ENCODE measurements at places on chromosomes 3 and 15. TPM values are rescaled to one million over a fixed set of nuclear protein-coding genes. Genes with fewer than 3 reads are reported as not detected.

PPP1R14D gene
- total RNA-seq: not detected

IREB2 gene
- total RNA-seq: 121 TPM

MEGF11 gene
- not detected for total RNA-seq

DNA sequence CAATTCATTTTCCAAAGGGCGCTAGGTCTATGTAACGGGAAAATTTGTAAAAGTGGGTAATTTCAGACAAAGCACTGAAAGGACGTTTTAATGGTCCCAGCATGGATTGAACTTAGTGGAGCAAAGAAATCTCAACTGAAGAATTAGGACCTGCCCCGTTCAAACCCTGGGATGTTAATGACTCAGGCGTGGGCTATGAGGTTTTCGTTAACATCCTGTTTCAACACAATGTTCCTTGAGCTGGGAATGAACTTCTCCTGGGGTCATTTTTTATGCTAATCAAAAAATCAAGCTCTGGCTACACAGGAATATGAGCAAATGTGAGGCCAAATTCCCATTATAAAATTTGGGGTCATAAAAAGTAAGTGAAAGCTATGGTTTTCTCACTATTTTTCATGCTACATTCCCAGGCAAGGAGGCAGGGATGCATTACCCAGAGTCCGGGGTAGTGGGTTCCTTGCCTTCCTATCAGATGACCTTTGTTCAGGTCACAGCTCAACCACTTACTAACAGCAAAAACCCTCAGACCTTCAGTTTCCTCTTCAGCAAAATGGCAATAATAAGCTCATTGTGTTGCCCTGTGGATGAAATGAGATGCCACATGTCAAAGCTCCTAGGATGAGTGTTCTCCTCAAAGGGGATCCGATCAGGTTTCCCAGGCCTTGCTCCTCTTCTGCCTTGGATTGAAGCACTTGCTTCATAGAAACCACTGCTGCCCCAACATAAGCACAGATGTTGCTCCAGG, 271.4 kb downstream of the ARRDC4 start:
- no peak for DNase-seq

DNA sequence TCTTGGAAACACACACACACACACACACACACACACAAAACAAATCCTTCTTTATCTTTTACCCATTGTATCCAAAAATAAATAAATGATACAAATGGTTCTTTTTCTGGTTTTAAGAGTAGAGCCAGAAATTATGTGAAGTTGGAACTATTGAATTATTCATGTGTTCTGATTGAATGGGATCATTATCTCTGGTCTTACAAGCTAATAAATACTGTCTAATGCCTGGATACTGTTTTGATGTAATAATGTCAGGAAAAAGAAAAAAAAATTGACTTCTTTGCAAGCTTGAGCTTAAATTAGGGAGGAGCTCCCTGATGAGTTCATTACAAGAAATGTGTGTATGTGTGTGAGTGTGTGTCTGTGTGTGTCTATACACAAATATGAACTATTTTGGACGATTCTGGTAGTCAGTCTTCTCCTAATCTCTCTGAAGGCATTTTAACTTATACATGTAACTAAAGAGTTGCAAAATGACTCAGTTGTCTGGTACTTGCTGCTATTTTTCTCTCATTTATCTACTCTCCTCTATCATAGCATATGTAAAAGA, 507.2 kb upstream of the AGTR1 start:
- DNase-seq: no peak

DNA sequence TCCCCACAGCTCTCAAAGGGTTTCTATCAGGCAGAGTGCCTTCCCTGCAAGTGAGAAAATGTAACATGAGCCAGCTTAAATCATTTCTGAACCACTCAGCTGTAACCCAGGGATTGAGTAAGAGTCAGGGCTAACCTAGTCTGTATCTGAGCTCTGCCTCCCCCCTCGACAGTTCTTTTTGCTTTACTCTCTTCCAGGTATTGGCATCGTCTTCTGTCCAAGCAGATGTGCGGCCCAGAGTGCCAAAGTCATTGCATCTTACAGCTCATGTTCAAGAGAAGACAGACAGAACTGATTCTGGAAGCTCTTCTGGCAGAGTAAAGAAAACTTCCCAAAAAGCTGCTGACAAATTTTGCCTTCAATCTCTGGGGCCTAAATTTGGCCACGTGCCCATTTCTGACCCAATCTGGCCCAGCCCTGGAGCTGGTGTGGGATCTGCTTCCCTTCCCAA, 74.8 kb downstream of the ABHD5 start:
- DNase-seq: no peak

GRCh38 chr3:132405609-132406299, 11.5 kb upstream of the DNAJC13 start:
- DNase-seq: no peak

DNA sequence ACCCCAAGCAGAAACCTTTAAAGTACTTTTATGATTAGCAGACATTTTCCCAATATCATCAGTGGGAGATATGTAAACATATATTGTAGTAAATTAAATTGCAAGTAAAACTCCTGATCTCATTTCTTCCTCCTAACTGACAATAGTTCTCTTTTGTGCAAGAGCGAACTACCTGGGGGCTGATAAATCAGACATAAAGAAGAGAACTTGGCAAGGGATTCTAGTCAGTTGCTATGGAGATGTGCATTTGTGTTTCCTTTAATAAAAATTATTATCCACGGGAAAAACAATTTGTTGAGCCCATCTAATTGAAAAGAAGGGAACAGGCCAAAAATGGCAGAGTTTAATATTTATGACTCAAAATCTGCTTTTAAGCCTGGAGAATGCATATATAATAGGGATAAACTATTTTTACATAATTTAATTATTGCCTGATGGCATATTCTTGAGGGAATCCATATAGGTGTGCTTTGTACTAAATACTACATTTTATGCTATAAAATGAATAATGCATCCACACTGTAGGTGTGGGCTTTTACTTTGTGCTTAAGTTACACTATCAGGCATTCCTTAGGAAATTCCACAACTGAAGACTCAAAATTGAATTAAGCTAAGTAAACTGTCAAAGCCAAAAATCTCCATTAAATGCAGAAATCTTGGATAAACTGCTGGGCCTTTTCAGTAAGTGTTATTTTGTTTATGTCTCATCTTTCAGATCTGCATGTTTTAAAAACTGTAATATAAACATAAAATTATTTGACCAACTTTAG, 258.1 kb downstream of the ERC2 start:
- DNase-seq: no peak

GRCh38 chr3:61182662-61183061, 68.6 kb downstream of the FHIT start:
- DNase-seq: no peak

GRCh38 chr3:133277813-133278212, 122.0 kb upstream of the BFSP2 start:
- no peak for DNase-seq

GRCh38 chr3:4963669-4964570, 15.3 kb upstream of the BHLHE40 start:
- no peak for DNase-seq

DNA sequence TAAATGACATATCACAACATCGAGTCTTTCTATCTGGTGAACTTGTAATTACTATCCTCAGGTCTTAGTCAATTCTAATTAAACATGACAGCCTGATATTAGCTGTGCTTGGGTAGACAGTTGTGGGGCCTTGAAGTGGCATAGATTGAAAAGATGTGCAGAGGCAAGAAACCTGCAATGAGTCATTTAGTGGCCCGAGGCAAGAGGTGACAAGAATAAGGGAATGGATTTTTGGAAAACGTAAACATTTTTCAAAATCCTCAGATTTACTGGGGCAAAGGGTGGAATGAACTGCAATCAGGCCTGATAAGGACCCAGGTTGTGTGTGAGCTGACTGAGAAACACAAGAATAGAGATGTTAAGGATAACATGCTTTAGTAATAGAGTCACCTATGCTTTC, 29.5 kb upstream of the ULK4 start:
- DNase-seq: no peak

DNA sequence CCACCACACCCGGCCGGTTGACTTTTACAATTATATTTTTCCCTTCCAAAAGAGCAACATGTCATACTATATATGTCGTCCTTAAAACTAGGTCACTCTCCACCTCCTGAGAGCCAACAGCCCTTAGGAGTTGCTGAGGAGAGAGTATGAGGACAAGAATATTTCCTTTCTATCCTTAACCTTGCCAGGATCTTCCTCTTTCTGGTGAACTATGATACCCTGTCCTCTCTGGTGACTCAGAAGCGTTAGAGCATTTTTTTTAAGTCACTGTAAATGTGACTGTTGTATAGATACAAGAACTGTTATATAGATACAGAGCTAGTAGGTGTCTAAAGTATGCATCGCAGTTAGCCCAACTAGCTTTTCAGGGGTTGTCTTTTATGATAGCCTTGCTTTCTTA, 33.7 kb upstream of the MTHFS start:
- DNase-seq: no peak

DNA sequence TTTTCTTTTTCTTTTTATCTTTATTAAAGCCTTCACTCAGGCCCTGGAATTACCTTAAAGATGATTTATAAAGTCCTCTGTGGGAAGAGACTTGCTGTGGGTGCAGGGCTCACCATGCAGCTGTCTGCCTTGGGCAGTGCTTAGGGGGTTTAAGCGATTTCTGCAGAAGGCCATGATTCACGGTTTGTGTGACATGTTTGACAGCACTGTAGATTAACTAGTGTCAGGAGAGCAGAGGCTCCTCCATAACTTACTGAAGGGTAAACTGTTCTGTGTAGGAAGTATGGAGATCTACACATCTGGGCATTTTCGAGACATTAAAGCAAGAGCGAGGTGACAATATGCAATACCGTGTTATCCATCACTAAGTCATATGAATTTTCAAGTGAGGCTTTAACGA, 137.7 kb downstream of the LRIG1 start:
- DNase-seq: no peak
